WTC11 (cell line): ENCODE measurements at places on chromosomes 7 and 10.

- H3K36me3 ChIP-seq, result no peaks in the 10 kb centered on the region
- H3K27me3 ChIP-seq, result no peaks in the 10 kb centered on the region
- no peak for DNase-seq
- no peak overlapping the region for H3K4me3 ChIP-seq
- H3K27ac ChIP-seq, result no peak overlapping the region
Measured at GRCh38 chr7:81960026-81960425, 190.2 kb upstream of the HGF start.

DNA sequence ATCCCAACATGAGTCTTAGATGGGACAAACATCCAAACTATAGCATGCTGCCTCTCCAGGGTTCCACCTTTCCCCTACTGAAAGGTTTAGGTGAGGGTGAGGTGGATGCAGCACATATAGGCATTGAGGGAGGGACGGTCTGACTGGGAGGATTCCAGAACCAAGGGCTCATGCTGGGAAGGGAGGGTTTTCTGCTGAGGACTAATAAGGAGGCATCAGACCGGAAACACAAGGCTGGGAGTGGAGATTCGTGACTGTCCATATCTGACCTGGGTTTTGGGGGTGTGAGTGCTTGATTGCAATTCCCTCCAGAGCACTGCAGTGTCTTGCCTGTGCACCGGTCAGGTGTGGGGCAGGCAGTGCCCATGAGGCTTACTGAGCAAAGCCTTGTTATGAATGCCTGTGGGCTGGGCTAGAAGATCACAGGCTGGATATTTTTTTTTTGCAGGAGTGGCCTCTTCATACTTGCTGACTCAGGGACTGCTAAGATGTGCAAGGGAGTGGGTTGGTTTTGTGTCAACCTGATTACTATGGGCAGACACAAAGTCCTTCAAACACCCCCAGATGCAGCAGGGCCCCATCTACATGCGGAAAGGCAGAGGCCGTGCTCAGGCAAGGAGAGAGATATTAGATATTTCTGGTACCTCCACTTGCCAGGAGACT lies 26.7 kb downstream of the DMBT1 start:
- DNase-seq, result no peak
- no peaks in the 10 kb centered on the region for H3K4me1 ChIP-seq
- no peak overlapping the region for H3K27ac ChIP-seq
- no peaks in the 10 kb centered on the region for H3K36me3 ChIP-seq
- H3K4me3 ChIP-seq, result no peak overlapping the region
- H3K27me3 ChIP-seq, result 0 out of 2 replicates have a peak, but pooled peaks cover 3% of the 10 kb centered on the region

DNA sequence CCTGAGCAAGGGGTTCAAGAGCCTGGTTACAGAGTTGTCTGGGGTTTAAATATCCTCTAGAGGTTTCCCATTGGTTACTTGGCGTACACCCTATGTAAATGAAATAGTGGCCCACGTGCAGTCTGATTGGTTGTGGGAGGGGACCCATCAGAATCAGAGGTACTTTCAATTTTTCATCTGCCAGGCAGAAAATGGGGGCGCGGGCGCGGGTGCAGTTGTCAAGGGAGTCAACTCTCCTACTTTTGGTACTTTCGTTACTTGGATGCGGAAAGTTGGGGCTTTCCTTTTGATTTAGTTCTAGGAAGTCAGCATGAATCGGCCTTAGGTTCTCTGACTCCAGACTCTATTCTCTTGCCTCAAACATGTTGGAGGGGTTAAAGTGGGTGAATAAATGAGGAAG lies 83.2 kb downstream of the DNAJB9 start:
- H3K4me3 ChIP-seq, result no peak overlapping the region
- H3K27me3 ChIP-seq, result no peaks in the 10 kb centered on the region; the same call in 1 of the 2 replicates
- H3K4me1 ChIP-seq, result no peaks in the 10 kb centered on the region
- DNase-seq, result no peak
- no peak overlapping the region for H3K27ac ChIP-seq
- H3K36me3 ChIP-seq, result no peaks in the 10 kb centered on the region

DNA sequence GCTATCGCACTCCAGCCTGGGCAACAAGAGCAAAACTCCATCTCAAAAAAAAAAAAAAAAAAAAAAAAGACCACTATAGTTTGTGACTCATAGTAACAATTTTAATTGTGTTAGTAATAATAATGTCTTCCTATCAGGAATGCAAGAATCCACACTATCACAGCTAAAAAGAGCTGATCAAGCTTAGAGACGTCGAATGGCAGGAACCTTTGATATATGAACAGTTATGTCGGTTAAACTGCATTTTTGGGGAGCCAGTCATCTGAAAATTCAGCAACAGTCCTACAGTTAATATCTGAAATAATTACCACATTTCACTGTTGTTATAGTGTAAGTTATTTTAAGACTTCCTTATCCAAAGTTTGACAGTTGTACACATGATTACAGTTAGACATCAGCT lies 8.8 kb downstream of the PHYH start:
- no peaks in the 10 kb centered on the region for H3K27me3 ChIP-seq
- H3K27ac ChIP-seq, result no peak overlapping the region
- H3K4me1 ChIP-seq, result peaks cover 12% of the 10 kb centered on the region
- H3K36me3 ChIP-seq, result peaks cover 27% of the 10 kb centered on the region

GRCh38 chr10:99888622-99889021 lies 106.2 kb downstream of the ABCC2 start:
- no peaks in the 10 kb centered on the region for H3K27me3 ChIP-seq
- peaks cover 84% of the 10 kb centered on the region for H3K36me3 ChIP-seq
- no peaks in the 10 kb centered on the region for H3K4me1 ChIP-seq
- H3K27ac ChIP-seq, result no peak overlapping the region
- no peak overlapping the region for H3K4me3 ChIP-seq
